Kidney epithelial cell (primary cell): ENCODE measurements at places on chromosomes 3 and 15. TPM values are rescaled to one million over a fixed set of nuclear protein-coding genes. Genes with fewer than 3 reads are reported as not detected.

DNA sequence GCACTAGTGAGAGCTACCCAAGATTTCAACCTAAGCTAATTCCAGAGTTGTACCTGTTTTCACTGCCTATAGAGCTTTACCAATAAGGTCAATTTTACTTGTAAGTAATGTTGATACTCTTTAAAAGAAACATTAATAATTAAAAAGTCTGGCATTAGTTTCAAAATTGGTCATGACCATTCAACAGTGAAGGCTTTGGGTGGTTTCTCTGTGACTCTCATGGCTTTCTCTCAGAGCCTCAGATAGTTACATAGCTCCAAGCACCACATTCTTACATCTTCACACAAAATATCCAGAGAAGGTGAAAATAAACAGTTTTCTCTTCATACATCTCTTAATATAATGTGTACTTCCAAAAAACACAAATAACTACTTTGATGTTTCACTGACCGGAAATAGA lies 61.5 kb upstream of the TCF12 start:
- DNase-seq = no peak

DNA sequence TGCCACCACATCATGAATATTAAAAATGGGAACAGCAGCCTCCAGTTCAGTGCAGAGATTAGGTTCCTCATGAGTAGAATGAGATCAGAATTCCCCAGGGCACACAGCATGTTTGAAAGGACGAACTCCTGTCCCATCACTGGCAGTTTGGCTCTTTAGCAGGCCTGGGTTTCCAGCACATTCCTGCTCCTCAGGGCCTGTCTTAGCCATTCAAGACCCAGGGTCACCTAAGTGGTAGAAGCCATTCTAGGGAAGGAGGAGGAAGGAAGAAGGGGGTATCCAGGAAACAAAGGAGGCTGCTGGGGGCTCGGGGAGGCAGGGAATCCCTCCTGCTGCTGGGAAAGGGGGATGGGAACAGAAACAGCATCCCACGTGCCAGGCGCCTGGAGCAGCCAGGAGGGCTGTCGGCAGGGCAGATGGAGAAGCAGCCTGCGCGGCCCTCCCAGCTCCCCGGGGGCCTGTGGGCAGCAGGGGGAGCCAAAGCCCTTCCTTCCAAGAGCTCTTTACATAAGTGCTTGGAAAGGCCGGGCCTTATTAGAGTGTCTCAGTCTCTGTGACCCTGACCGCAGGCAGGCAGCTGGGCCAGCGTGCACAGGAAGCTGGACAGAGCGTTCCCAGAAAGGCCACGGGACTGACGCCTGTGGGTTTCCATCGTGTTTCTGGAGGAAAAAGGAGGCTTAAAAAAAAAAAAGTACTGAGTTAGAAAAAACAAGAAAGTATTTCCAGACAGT lies 24.7 kb downstream of the LOXL1 start:
- DNase-seq = peak; percentile 82

DNA sequence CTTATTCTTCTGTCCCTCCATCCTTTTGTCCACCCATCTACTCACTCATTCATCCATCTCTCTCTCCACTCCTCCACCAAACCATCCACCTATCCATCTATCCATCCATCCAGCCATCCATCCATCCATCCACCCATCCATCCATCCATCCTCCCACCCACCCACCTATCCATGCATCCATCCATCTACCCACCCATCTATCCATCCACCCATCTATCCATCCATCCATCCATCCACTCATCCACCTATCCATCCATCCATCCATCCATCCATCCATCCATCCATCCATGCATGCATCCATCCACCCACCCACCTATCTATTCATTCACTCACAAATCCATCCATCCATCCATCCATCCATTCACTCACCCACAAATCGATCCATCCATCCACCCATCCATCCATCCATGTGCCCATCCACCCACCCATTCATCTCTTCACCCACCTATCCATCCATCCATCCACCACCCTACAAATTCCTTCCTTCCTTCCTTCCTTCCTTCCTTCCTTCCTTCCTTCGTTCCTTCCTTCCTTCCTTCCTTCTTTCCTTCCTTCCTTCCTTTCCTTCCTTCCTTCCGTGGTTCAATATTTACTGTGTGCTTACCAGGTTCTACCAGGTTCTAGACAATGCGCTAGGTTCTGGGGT lies 17.3 kb downstream of the ATP2B2 start:
- DNase-seq = no peak

- DNase-seq = no peak
Observed at GRCh38 chr3:38549486-38549885, 53.3 kb downstream of the EXOG start.

- DNase-seq = no peak
Observed at GRCh38 chr3:88810455-88810854, 297.0 kb upstream of the EPHA3 start.

DNA sequence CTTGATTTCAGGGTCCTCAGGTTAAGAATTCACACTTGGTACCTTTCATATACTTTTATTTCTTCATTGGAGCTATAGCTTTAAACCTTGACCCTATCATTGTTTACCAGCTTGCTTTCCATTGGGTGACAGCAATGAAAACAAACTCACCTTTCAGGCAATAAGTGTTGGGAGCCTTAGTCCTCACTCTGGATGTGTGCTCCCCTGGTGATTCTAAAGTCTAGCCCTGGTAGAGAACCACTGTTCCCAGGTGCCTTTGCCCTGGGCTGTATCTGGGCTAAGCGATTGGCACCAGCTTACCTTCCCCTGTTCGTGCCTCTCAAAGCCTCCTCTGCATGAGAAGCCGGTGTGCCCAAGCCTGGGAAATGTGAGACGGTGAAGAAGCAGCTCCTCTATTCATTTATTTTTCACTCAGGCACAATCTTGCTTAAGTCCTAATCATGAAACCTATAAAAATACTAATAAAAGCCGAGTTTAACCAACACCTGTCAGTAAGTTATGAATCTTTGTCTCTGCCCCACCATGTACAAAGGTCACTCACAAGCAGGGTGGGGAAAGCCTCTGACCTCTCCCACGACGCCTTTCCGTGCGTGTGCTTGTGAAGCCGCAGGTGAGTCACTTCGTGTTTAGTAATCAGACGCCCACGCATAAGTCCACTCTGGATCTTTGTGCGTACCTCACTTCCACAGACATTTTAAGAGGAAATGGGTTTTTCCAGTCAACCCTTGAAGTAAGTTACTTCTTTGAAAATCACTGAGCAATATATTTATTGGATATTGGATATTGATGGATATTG lies 12.8 kb upstream of the ARRDC4 start:
- no peak for DNase-seq

DNA sequence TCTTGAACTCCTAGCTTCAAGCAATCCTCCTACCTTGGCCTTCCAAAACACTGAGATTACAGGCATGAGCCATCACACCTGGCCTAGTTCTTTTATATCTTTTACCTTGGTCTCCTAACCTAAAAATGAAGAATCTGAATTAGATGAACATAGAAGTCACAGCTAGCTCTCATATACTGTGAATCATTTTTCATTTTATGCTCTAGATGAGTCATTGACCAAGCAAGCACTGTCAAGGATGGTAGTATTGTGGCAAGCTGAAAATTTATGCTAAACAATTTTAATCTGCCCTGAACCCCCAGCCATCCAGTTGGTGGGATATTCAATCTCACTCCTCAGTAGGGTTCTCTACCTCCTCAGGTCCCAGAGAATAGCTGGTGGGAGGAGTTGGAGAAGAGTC lies 48.3 kb upstream of the DNAJC13 start:
- DNase-seq = no peak

DNA sequence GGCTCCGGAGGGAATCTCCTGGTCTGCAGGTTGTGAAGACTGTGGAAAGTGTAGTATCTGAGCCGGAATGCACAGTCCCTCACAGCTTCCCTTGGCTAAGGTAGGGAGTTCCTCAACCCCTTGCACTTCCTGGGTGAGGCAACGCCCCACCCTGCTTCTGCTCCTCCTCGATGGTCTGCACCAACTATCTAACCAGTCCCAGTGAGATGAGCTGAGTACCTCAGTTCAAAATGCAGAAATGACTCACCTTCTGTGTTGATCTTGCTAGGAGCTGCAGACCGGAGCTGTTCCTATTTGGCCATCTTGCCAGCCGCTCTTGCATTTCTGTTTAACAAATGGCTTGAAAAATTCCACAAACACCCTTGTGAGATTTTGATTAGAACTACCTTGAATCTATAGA lies 156.1 kb downstream of the STXBP5L start:
- DNase-seq = no peak

- no peak for DNase-seq
Observed at GRCh38 chr3:152097770-152098169, 171.0 kb upstream of the MBNL1 start.

DNA sequence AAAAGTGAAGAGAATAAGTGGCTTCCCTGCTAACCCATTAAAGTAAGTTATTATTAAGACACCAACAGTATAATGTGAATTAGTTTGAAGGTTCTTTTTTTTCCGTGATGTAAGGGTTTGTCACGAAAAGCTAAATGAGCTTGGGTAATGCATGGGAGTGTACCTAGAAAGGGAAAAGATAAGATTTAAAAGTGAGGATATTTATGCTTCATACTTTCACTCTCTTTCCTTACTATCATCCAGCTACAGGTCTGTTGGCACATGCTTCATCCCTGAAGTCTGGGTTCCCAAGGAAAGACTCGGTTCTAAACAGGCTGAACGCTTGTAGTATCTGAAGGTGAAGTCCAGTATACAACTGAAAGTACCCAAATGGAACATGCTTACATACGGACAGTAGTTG lies 26.9 kb upstream of the RIOX2 start:
- no peak for DNase-seq

GRCh38 chr15:70589728-70590127 lies 173.6 kb downstream of the UACA start:
- DNase-seq = no peak

CFAP20DC gene
- 8.2 and 8.6 TPM in 2 replicates for total RNA-seq

DNA sequence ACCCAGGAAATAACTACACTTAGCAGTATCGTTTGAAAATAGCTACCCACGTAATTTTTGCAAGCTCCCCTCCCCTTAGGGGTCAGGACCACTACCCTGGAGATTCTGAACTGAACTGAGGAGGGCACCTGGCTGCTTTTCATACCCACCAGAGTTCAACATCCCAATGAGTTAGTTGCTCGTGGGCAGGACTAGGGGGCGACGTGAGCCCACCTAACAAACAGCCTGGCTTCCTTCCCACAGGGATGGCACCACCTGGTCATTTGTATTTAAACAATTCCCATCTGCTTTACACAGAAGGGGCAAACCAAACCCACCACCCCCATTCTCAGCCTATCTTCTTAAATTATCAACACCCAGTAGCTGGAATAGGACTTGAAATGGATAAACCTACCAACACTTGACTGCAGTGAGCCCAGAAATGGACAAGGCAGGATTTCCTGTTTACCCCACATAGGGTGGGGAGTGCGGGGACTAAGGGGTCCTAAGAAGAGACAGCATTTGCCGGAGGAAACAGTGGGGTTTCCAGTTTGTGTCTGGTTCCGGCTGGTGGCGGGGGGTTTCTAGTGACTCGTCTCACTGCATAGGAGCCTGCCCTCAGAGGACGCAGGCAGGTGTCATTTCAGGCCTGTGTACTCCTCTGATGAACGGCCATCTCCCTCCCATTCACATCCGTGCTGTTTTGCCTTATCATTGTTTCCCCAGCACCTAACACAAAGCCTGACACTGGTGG lies 11.6 kb upstream of the VGLL4 start:
- no peak for DNase-seq

LSAMP gene
- total RNA-seq = 10.2 and 12.2 TPM in 2 replicates

CCDC13 gene
- total RNA-seq = 0.33 and 2.1 TPM in 2 replicates

DNA sequence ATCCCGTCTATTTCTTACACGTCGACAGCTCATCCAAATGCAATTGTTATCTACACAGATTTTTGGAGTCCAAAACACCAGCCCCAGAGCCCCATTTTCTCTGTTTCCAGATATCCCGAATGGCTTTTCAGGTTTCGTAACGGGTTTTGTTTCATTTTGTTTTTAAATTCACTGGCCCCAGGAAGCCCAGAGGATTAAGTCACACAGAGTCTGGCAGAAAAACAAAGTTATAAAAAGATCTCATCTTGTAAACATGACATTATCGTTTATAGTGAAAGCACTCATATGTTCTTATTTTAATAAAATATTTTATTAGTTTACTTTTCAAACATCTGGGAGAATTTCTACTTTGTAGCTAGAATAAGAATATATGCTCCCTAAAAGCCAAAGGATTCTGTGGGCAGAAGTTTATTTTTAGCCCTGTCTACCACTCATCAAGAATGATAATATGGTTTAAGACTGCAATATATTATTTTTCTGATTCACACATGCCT lies 149.3 kb upstream of the SLC2A2 start:
- no peak for DNase-seq

GRCh38 chr3:42489116-42489936 lies 13.1 kb upstream of the VIPR1 start:
- DNase-seq = no peak

IGDCC3 gene
- total RNA-seq = 0.13 and 0.27 TPM in 2 replicates
